ENCODE measurements at places on chromosomes 11 and 22.
A peak's percentile ranks its signal among the peaks of the same experiment; 100 is the strongest.

DNA sequence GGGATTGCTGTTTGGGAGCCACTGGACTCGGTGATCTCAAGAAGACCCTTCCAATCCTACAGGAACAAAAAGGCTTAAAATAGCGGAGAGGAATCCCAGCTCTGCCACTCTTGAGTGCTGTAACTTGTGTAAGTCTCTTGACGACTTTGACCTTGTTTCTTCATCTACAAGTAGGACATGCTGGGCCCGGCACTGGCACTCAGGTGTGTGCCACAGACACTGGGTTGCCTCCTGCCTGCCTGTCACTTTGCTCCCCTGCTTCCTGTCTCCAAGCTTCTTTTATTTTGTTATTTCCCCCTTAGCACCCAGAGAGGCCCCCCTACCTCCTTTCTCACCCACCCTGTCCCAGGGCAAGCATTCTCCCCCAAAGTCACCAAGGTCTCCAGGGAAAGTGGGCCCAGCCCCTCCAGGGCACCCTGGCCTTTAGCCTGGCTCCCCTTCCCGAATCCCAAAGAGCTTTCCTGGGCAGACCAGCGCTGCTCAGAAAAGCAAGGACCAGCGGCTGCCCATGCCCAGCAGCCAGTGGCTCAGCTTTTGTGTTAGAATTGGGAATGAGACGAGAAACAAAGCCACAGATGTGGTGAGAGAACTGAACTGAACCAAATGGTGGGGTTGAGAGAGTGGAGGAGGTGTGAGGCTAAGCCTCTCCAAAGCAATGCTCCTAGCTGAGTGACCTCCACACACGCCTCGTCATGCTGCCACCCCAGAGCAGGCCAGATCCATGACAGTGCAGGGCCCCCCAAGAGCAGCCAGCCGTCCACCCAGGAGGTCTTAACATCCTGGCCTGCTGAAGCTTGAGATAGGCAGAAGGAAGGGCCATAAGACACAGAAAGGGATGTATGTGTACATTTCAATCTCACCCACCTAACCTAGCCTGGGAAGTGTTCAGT is 4.5 kb downstream of the TRIM29 start:
- DNase-seq, result peak; percentile 1

GRCh38 chr11:23364076-23364475 is 503.8 kb upstream of the CCDC179 start:
- DNase-seq, result no peak

- DNase-seq, result no peak
Observed at GRCh38 chr11:94201004-94201465, 72.4 kb downstream of the PANX1 start.

DNA sequence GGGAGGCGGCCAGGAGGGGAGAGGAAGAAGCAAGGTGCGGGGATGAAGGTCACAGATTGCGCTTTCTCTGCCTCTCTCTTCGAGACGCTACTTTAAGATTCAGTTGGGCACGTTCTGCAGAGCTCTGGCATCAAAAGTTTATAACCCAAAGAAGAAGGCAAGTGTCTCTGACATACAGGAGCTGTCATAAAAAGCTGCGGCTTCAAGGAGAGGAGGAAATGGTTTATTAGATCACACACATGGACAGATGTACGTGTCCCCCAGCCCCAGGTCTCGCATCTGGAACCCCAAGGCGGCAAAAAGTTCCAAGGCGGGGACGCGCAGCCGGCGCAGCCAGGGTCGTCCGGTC is 589.0 kb downstream of the OPCML start:
- no peak for DNase-seq

- DNase-seq, result no peak
Observed at GRCh38 chr11:64173616-64174355, 7.9 kb upstream of the MACROD1 start.

GRCh38 chr11:34416088-34416487 is 22.6 kb upstream of the CAT start:
- no peak for DNase-seq

- no peak for DNase-seq
Observed at GRCh38 chr11:129210831-129211181, 18.7 kb upstream of the ARHGAP32 start.

DNA sequence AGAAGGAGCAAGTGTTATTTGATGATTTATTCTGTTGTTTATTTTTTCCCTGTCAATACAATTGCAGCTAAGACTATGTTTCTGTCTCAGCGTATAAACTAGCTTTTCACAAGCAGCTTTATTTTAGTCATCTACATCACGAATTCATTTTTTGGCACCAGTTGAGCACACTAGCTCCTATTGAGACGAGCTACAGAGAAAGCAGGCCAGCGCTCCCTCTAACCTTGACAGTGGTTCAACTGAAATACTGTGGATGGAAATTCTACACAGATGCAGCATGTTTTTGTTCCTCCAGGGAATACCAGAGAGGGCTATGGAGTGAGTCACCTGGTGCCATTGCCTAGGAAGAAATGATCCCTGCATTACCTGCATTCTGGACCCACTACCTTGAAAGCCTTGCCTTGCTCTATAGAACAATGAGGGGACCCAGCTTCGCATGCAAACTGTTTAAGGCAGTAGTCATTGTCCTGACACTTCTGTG is 108.2 kb upstream of the ARHGAP42 start:
- DNase-seq, result no peak

DNA sequence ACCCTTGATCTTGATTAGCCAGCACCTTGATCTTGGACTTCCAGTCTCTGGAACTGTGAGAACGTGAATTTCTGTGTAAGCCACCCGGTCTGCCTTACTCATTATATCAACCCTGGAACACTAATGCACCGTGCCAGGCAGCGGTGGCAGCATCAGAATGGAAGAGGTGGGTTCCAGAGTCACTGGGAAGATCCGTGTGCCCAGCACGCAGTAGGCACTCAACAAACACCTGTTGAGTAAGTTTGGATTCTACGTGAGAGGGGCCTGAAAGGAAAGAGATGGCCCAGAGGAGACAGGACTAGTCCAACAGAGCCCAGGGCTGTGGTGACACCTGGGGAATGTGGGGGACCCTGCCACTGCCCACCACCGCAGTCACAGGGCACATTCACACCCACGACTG is 6.6 kb upstream of the UPK3A start:
- no peak for DNase-seq

DNA sequence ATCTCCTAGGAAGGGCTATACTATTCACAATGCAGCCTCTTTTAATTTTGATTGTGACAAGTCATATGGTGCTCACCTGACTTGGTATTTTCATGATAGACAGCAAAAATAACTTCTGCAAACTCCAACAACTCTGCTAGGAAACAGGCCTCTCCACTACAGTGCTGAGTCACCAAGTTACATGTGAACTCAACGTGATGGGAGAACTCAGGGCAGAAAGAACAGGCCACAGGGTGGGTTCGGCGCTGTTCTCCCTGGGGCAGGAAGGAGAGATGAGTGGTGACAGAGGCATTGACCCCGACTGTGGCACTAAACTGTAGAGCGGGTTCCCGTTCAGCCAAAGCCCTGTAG is 76.6 kb upstream of the UCP3 start:
- DNase-seq, result no peak

DNA sequence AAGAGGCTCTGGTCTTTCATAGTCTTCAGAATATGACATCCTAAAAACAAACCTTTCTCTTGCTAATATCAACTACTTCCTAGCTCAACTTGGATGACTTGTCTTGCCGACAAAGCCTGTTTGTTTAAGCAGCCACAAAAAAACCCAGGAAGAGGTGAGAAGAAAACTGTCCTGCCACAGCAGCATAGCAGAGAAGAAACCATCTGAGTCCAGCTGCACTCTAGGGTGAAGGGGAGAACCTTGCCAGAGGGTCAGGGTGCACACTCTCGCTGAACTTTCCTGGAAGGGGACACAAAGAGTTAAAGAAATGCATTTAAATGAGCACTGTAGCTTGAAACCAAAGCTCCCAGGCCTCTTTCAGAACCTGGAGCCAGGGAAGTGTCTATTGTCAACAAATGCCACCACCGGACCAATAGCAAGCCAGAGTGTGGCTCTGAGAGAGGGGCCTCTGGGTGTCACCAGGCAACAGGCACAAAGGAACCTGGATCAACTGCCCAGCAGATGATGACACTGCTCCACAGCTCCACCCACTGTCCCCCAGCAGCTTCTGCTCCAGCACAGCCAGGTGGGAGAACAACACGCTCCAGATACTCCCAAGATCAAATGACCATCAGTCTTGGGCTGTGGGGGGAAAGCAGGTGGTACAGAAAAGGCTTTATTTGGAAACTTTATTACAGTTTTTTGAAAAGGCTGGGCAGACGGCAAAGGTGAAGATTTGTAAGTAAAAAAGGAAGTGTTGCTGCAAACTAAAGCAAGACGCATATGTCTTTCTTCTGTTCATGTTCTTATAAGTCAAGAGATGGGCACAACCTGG is 105.7 kb downstream of the RASSF10 start:
- no peak for DNase-seq

DNA sequence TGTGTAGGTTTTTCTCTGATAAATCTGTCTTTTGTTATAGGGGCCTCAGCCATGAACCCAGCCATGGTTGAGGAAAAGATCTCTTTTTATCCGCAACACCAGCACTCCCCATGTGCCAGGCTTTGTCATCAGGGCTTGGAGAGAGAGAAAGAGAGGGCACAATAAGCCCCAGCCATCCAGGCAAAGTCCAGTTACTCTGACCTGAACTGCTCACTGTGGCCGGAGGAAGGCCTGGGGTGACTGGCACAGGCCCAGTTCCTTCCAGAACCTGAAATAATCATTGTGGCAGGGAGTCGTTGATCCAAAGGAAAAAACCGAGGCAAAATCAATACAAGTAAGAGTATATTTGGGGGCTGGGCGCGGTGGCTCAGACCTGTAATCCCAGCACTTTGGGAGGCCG is 3.9 kb upstream of the ARHGAP8 start:
- no peak for DNase-seq

- peak; percentile 87 for DNase-seq
Observed at GRCh38 chr11:69642913-69643632, 2.1 kb downstream of the CCND1 start.

- DNase-seq, result no peak
Observed at GRCh38 chr11:33926671-33927552, 35.0 kb upstream of the LMO2 start.

Measured in activated T-cell treated with anti-CD3 and anti-CD28 coated beads, Interleukin-2, amount 50 U/mL, for 48 hours (primary cell).